Frontal cortex (tissue), 4 donors: ENCODE measurements at places on chromosomes 11 and 22. TPM values are rescaled to one million over a fixed set of nuclear protein-coding genes. Genes with fewer than 3 reads are reported as not detected.

The SCGB2A2 gene
- total RNA-seq = not detected

The KDELR3 gene
- 1.2 TPM for total RNA-seq

The CTTN gene
- 91.7 TPM for total RNA-seq

The FAM180B gene
- total RNA-seq = not detected

The TRIM49B gene
- total RNA-seq = under 0.01 TPM

The RAD9A gene
- total RNA-seq = 11.8 TPM

The OR5I1 gene
- total RNA-seq = not detected

The LMNTD2 gene
- not detected for total RNA-seq
